C1 segment of cervical spinal cord (tissue), 14 donors: ENCODE measurements at places on chromosomes 3 and 15.
A peak's percentile ranks its signal among the peaks of the same experiment; 100 is the strongest.

DNA sequence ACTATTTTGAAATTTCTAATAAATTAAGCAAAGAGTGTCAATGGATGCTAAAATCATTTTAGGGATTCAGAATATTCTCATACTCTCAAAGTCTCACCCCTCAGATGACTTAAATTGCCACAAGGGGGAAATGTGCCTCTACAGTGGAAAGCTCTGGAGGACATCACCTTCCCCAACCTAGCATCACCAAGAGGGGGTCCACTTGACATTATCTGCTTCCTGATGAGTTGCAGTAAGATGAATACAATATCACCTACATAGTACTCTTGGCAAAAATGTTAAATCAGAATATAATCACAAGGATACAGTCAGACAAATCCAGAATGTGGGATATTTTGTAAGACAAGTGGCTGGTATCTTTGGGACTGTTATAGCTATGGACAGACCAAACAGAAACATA lies 290.1 kb downstream of the MFSD1 start:
- DNase-seq: no peak

- DNase-seq: no peak
Measured at GRCh38 chr3:60010781-60011180, 961.0 kb upstream of the CFAP20DC start.

GRCh38 chr15:83869341-83869740 lies 215.4 kb downstream of the ADAMTSL3 start:
- DNase-seq: no peak

GRCh38 chr15:59158701-59159034 lies 48.0 kb upstream of the LDHAL6B start:
- no peak for DNase-seq

DNA sequence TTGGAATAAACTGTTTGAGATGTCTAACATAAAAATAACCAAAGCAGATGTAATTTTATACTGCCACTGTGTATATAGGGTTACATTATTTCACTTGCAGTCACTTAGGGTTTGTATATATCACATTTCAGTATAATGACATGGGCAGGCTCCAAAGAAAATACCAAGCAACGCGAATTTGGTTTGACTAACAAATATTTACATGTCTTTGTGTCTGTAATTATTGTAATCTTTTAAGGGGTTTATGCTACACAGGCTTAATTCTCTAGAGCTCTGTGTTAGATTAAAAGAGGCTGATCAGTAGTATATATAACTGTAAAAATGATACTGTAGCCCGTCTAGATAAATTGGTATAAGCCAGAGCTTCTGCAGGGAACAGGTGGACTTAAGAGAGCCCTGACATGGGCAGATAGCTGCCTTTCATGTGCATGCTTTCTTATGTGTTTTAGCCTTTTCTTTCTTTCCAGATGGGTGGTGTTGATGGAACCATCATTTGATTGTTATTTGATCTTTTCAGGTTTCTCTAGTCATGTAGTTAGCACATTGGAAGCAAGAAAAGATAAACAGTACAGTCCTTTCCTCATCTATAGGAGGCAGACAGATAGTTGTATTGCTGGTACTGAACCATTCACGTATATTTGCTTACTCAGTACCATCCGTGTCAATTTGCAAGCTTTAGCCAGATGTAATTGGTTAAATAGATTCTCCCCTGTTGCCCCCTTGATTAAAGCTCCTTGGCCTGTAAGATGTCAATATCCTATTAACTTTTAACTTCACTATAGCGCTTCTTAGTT lies 86.1 kb downstream of the GALK2 start:
- no peak for DNase-seq

DNA sequence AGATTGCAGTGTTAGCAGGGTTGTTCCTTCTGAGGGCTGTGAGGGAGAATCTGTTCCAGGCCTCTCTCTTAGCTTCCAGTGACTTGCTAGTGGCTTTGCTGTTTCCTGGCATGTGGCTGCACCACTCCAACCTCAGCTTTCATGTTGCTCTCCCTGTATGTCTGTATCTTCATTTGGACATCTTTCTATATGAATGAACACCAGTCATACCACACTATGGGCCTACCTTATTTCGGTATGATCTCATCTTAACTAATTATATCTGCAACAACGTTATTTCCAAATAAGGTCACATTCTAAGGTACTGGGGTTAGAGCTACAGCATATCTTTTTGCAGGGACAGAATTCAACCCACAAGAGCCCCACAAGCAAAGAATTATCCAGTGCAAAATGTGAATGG lies 356.7 kb upstream of the UMPS start:
- no peak for DNase-seq

DNA sequence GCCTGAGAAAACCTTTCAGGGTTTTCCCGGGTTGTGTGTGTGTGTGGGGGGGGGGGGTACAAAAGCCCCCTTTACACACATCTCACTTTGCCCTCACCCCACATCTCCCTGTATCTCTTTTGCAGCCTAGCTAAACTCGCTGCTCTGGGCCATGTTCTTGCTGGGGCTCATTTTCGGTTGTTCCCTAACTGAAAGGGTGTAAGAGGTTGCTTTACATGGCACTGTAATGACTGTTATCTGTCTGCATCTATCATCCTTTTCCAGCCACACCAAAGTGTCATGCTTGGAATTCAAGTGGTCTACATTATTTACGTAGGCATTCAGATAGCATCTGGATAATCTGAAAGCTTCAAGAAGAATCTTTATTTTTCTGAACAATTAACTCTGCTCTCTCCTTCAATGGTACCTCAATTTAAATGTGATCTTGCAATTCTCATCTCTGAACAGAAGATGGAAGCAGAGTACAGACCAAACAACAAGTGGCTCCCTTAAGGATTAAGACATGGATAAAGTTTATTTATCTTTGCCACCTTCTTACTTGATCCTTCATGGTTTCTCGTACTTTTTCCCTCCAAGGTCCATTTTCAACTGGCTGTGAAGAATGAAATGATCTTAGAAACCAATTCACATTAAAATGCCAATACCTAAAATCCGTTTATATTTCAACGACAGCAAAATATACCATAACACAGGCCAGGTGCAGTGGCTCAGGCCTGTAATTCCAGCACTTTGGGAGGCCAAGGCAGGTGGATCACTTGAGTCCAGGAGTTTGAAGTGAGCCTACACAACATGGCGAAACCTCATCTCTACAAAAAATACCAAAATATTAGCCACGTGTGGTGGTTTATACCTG lies 34.9 kb downstream of the DCLK3 start:
- no peak for DNase-seq

DNA sequence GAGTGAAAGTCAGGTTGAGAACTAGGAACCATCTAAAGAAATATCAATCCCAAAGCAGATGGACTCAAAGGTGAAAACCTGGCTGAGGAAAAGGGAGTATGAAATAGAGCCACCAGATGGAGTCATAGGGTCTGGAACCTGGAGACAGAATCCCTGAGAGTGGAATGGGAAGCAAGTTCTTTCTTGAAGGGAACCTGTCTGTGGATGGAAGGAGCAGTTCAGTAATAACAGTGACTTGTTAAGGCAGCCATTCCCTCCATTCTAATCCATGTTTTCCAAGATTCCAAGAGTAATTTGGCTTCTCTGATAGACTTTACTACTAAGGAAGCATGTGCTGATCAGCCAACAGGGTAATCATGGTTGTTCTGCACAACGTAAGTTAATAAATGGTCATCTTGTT lies 22.5 kb upstream of the AQP9 start:
- no peak for DNase-seq

DNA sequence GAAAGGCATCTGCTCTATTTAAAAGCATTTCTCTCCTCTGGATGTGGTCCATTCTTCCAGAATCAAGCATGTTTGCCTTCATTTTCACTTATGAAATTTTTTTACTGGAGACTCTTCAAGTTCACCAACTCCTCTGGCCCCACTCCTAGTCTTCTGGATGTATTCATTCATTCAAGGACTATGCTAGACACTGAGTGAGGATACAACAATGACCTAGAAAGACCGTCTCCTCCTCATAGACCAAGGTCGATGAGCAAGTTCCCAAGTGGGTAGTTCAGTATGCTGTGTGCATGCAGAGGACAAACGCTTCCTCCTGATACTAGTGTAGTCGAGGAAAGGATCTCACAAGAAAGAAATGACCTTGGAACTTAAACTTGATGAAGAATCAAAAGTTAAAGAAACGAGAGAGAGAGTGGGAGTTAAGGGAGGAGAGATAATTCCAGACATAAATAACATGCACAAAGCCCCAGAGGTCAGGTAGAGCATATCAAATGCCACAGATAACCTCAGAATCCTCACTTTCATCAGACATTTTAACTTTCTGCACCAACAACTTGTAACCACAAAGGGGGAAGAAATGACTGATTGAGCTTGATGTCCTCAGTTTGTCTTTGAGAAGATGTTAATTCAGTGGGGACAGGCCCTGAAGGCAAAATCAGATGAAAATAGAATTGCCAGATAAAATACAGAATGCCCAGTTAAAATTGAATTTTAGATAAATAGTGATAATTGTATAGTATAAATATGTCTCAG lies 149.4 kb downstream of the IMPG2 start:
- no peak for DNase-seq

DNA sequence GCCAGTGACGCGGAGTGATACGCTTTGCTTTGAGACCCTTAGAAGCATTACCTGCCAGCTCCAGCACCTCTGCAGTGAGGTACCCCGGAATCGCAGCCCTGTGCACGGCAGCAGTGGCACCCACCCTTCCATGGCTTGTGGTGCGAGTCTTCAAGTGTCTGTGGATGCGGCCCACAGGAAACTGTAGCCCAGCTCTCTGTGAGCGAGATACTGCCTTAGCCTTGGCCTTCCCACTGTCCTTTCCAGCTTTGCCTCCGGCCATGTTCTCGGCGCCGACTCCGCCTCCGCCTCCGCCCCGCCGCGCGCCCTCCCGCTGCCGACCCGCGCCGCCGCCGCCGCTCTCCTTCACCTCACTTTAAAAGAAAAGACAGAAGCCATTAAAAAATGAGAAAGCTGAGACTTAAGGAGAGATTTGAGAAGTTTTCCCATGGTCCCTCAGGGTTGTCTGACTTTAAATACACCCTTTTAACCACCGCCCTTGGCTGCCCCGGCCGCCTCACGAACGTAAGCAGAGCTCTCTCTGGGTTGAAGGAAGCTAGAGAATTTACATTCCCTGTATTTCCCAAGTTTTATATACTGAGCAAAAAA lies 78.5 kb upstream of the FAM174B start:
- DNase-seq: no peak

DNA sequence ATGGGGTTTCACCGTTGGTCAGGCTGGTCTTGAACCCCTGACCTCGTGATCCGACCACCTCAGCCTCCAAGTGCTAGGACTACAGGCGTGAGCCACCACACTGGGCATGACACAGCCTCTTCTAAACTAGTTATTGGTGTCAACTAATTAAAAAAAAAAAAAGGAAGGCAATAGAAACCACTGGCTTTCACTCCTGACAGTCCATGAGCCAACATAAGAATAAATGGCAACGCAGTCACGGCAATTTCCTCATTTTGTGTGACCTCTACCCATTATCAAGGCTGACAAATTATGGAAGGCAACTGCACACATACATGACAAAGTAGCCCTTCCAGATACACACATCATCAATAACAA lies 5.9 kb downstream of the ARHGEF3 start:
- no peak for DNase-seq

- no peak for DNase-seq
Measured at GRCh38 chr3:179181993-179182551, 33.9 kb downstream of the PIK3CA start.

DNA sequence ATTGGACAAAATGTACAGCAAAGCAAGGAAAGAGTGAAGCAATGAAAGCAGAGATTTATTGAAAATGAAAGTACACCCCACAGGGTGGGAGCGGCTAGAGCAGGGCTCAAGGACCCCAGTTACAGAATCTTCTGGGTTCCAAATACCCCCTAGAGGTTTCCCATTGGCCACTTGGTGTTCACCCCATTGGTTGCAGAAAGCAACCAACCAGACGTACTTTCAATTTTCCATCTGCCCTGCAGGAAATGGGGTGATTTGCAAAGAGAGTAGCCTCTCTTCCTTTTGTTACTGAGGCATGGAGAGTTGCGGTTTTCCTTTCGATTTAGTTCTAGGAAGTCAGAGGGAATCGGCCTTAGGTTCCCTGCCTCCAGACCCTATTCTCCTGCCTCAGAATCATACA lies 2.4 kb downstream of the PML start:
- no peak for DNase-seq

- DNase-seq: peak; percentile 82
Measured at GRCh38 chr3:135965506-135966270, at the start of gene PPP2R3A. Gene PPP2R3A, plus strand, starts transcription at chr3:135965728. Its CDS starts 35,771 bp downstream, at chr3:136001499.

DNA sequence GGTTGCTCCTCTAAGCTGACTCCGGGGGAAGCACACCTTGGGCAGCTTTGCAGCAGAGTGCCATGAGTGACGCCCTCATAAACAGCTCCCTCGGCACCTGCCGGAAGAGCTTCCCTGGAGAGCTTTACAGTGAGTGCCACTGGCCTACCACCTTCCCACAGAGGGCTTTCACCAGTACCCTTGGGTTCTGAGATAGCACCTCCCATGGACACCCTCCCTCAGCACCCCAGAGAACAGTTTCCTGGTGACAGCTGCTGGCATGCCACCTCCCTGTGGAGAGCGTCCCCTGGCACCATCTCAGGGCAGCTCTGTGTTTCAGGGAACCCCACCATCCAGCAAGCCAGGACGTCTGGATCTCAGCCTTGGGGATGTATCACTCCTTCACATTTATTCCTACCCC lies 49.1 kb downstream of the RUBCN start:
- no peak for DNase-seq

DNA sequence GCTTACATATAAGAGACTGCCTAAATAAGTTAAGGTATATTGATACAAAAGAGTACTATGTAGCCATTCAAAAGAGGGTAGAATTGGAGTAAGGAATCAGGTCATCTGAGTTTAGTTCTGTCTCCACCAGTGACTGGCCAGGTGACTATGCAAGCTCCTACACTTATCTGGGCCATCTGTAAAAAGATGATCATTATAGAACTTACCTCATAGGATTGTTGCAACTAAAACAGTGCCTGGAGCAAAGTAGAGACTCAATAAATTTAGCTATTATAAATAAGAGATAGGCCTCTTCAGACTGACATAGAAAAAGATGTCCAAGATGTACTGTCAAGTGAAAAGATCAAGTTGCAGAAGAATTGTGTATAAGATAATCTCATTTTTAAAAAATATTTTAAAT lies 1.7 kb upstream of the ATP8B4 start:
- DNase-seq: no peak

GRCh38 chr15:95988574-95988887 lies 342.0 kb upstream of the NR2F2 start:
- no peak for DNase-seq

GRCh38 chr3:70832089-70832833 lies 519.8 kb upstream of the MDFIC2 start:
- no peak for DNase-seq

DNA sequence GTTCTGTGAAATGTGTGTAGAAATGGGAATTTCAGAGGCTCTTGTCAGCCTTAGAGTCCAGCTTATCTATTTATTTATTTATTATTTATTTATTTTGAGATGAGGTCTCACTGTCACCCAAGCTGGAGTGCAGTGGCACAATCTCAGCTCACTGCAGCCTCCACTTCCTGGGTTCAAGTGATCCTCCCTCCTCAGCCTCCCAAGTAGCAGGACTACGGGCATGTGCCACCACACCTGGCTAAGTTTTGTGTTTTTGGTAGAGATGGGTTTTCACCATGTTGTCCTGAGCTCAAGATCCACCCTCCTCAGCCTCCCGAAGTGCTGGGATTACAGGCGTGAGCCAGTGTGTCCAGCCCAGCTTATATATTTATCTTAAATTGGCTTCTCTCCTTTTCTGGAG lies 11.5 kb downstream of the CNOT10 start:
- DNase-seq: no peak
